CD4-positive, alpha-beta memory T cell (primary cell): ENCODE measurements at places on chromosomes 11 and 22. TPM values are rescaled to one million over a fixed set of nuclear protein-coding genes. Genes with fewer than 3 reads are reported as not detected.

- peaks cover 5% of the 10 kb centered on the region for H3K27me3 ChIP-seq
- H3K4me1 ChIP-seq: no peaks in the 10 kb centered on the region
- H3K4me3 ChIP-seq: no peak overlapping the region
- no peak overlapping the region for H3K27ac ChIP-seq
- no peak for DNase-seq
- no peaks in the 10 kb centered on the region for H3K36me3 ChIP-seq
Measured at GRCh38 chr22:24495365-24495675, 188 bp downstream of the UPB1 start.

- H3K4me1 ChIP-seq: no peaks in the 10 kb centered on the region
- H3K4me3 ChIP-seq: no peak overlapping the region
- no peaks in the 10 kb centered on the region for H3K27me3 ChIP-seq
- no peak for DNase-seq
- no peaks in the 10 kb centered on the region for H3K36me3 ChIP-seq
Measured at GRCh38 chr11:21447871-21448270, 745.0 kb upstream of the ANO5 start.

OR51Q1 gene
- total RNA-seq: not detected

RAB39A gene
- not detected for total RNA-seq

BBOX1 gene
- not detected for total RNA-seq

APOL5 gene
- not detected for total RNA-seq

MS4A4E gene
- not detected for total RNA-seq

GRCh38 chr22:35421121-35421520 is 21.2 kb downstream of the MCM5 start:
- no peak overlapping the region for H3K4me3 ChIP-seq
- H3K4me1 ChIP-seq: no peaks in the 10 kb centered on the region

DNA sequence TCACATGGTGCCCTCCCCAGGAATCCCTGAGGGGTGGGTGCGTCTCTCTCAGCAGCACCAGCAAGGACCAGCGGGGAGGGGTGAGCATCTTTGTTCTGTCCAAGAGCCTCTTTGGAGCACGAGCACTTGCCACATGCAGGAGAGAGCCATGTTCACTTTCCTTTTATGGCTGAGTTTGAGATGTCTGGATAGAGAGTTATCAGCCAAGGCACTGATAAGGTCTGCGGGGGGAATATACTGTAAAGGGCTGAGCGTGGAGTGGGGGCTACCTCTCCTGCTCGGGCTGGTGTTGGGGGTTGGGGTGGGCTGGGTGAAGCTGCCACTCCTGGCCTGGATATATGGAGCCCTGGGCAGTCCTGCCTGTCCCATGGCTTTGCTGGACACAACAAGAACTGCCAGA is 34.9 kb upstream of the CCDC188 start:
- H3K27me3 ChIP-seq: no peaks in the 10 kb centered on the region
- no peak overlapping the region for H3K4me3 ChIP-seq
- no peaks in the 10 kb centered on the region for H3K4me1 ChIP-seq
- no peak for DNase-seq
- H3K27ac ChIP-seq: no peak overlapping the region

SMIM35 gene
- 0.55 TPM for total RNA-seq

ALDH3B2 gene
- total RNA-seq: not detected

- H3K4me1 ChIP-seq: peaks cover 5% of the 10 kb centered on the region
- DNase-seq: no peak
- H3K36me3 ChIP-seq: no peaks in the 10 kb centered on the region
- H3K27me3 ChIP-seq: no peaks in the 10 kb centered on the region
- no peak overlapping the region for H3K27ac ChIP-seq
Measured at GRCh38 chr11:5608808-5609207, 12.4 kb downstream of the TRIM6 start.

HPS4 gene
- total RNA-seq: 59.7 TPM

GRCh38 chr11:41320238-41320637 is 139.2 kb downstream of the LRRC4C start:
- no peaks in the 10 kb centered on the region for H3K36me3 ChIP-seq
- no peak overlapping the region for H3K4me3 ChIP-seq
- no peaks in the 10 kb centered on the region for H3K27me3 ChIP-seq
- no peak overlapping the region for H3K27ac ChIP-seq
- no peaks in the 10 kb centered on the region for H3K4me1 ChIP-seq

WNT11 gene
- 0.93 TPM for total RNA-seq

- no peak for DNase-seq
- no peaks in the 10 kb centered on the region for H3K4me1 ChIP-seq
- no peaks in the 10 kb centered on the region for H3K36me3 ChIP-seq
- H3K27ac ChIP-seq: no peak overlapping the region
- no peaks in the 10 kb centered on the region for H3K27me3 ChIP-seq
Measured at GRCh38 chr11:20055312-20055711, 105.0 kb downstream of the DBX1 start.

MIOX gene
- not detected for total RNA-seq

DNA sequence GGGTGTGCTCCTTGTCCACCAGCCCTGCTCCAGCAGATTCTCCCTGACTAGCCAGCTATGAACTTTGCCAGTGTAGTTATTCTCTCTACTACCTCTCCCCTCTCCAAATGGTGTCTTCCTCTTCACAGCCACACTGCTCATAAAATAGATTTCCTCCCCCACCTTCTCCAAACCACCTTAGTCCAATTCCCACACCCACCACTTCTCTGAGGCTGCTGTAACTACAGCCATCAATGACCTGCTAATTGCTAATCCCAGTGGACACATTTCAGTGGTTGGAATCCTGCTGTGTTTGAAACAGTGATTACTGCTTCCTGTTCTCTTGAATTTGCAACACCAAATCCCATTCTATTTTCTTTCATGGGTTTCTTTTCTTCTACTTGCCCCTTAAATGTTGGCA is 23.4 kb downstream of the SYT9 start:
- DNase-seq: no peak
- no peaks in the 10 kb centered on the region for H3K36me3 ChIP-seq
- no peak overlapping the region for H3K4me3 ChIP-seq
- H3K4me1 ChIP-seq: no peaks in the 10 kb centered on the region
- no peaks in the 10 kb centered on the region for H3K27me3 ChIP-seq
- no peak overlapping the region for H3K27ac ChIP-seq

- H3K4me3 ChIP-seq: no peak overlapping the region
- H3K36me3 ChIP-seq: no peaks in the 10 kb centered on the region
- H3K27me3 ChIP-seq: no peaks in the 10 kb centered on the region
Measured at GRCh38 chr11:58919561-58919960, 19.7 kb upstream of the GLYATL1 start.

ZFP91 gene
- 38.4 TPM for total RNA-seq

KRTAP5-2 gene
- not detected for total RNA-seq

PGA5 gene
- not detected for total RNA-seq

C1QTNF5 gene
- not detected for total RNA-seq

DNA sequence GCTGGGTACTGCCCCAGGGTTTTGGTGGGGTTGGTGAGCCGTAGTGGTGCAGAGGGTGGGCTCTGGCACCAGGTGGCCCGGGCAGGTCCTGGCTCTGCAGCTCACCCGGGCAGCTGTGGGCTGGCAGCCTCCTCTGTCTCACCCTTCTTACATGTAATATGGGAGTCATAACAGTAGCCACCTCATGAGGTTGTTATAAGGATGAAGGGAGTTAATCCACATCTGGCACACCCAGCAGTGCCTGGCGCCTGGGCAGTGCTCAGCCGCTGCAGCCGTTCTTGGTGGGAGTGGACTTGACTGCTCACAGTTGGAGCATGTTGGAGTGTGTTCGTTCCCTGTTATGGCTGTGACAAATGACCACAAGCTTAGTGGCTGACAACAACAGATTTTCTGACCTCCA is 28.7 kb downstream of the IGHMBP2 start:
- H3K4me1 ChIP-seq: no peaks in the 10 kb centered on the region
- H3K36me3 ChIP-seq: peaks cover 42% of the 10 kb centered on the region
- H3K27ac ChIP-seq: no peak overlapping the region
- H3K4me3 ChIP-seq: no peak overlapping the region
- H3K27me3 ChIP-seq: no peaks in the 10 kb centered on the region
- no peak for DNase-seq

- H3K27me3 ChIP-seq: no peaks in the 10 kb centered on the region
- H3K36me3 ChIP-seq: no peaks in the 10 kb centered on the region
Measured at GRCh38 chr11:68968306-68969250, 12.2 kb downstream of the MRGPRD start.

DNA sequence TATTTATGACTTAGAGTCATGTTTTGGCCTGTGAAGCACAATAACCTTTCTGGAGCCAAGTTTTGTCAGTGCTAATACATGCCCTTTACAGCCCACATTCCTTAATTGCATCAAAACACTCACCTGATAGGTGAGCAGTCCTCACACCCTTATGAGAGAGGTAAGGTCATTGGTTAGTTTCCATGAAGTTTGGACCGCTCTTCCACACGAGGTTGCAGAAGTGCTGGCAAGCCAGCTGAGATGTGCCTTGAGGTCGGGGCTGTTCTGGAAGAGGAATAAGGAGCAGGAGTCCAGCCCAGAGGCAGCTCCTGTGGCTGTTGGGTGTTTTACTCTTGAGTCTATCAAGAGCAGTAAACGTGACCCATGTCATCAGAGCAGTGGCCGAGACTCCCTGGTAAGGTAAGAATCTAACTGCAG is 76.3 kb downstream of the CYB5R2 start:
- H3K4me3 ChIP-seq: no peak overlapping the region
- peaks cover 16% of the 10 kb centered on the region for H3K4me1 ChIP-seq
- no peaks in the 10 kb centered on the region for H3K27me3 ChIP-seq
- DNase-seq: no peak
- H3K27ac ChIP-seq: no peak overlapping the region

DNA sequence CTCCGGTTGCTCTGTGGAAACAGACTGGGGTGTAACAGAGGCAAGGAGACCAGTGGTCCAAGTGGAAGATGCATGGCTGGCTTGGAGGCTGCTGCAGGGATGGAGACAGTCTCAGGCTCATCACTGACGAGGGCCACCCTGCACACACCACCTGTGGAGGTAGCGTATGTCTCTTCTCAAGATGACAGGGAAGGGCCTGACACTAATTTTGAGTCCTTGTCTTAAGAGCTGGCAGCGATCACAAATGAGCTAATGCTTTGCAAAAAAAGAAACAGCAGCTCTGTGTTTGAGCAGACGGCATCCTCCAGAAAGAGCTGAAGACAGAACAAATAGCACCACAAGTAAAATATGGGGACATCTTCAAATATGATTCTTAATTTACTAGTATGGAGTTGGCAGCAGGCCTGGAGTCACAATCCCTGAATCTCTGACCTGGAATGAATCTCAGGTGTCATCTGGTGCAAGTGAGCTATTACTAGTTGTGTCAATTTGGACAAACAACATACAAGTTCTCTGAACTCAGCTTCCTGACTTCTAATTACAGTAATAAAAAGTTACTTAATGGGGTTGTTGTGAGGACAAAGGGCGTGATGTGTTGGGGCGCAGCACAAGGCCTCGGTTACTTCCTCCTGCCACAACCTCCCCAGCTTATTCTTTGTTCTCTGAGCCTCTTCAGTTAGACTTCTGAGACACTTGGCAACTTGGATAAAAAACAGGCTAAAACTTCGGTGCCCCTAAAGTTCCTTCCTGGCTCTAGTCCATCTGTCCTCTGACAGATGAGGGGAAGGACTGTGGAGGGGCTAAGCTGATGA is 95.2 kb upstream of the BID start:
- H3K4me3 ChIP-seq: no peak overlapping the region
- no peak overlapping the region for H3K27ac ChIP-seq
- peaks cover 23% of the 10 kb centered on the region for H3K36me3 ChIP-seq
- H3K27me3 ChIP-seq: no peaks in the 10 kb centered on the region
- no peaks in the 10 kb centered on the region for H3K4me1 ChIP-seq
- DNase-seq: no peak

- H3K4me1 ChIP-seq: no peaks in the 10 kb centered on the region
- no peak for DNase-seq
- no peaks in the 10 kb centered on the region for H3K36me3 ChIP-seq
- H3K4me3 ChIP-seq: no peak overlapping the region
- no peaks in the 10 kb centered on the region for H3K27me3 ChIP-seq
Measured at GRCh38 chr11:44848203-44848962, 102.3 kb downstream of the TP53I11 start.

EMSY gene
- 46.3 TPM for total RNA-seq

DNA sequence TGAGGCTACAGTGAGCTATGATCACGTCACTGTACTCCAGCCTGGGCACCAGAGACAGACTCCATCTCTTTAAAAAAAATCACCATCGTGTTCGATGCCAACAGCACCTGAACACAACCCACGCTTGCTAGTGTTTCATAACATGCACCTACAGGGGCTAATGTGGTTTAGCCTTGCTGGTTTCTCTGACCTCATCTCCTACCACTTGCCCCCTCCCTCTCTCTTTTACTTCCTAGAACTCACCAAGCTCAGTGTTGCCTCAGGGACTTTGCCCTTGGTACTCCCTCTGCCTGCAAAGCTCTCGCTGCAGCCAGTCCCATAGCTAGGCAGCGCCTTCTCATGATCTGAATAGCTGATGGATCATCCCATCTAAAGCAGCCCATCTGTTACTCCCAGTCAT is 99.8 kb downstream of the FBXO7 start:
- no peak overlapping the region for H3K4me3 ChIP-seq
- no peaks in the 10 kb centered on the region for H3K4me1 ChIP-seq
- no peak for DNase-seq
- H3K27me3 ChIP-seq: no peaks in the 10 kb centered on the region

DNA sequence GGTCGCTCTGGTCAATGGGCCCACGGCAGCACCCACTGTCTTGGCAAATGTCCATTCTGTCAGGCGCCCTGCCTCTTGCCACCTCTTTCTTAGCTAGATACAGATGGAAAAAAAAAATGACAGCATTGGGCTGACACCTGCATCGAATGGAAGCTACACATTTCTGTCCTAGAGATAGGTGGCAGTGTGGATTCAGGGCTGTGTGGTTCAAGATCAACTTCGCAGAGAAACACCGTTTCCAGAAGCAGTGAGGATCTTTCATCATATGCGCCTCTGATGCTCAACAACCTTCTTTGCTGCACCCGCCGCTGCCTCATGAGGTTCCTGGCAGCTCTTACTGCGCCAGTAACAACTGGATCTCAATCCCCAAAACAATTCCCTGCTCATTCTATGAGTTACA is 236.3 kb downstream of the KIRREL3 start:
- H3K4me3 ChIP-seq: no peak overlapping the region
- no peak for DNase-seq
- H3K4me1 ChIP-seq: no peaks in the 10 kb centered on the region
- H3K27ac ChIP-seq: no peak overlapping the region
- no peaks in the 10 kb centered on the region for H3K27me3 ChIP-seq
- H3K36me3 ChIP-seq: no peaks in the 10 kb centered on the region

GRCh38 chr22:26660961-26661578 is 3.7 kb downstream of the MIAT start:
- no peaks in the 10 kb centered on the region for H3K27me3 ChIP-seq
- no peak overlapping the region for H3K27ac ChIP-seq
- peaks cover 3% of the 10 kb centered on the region for H3K36me3 ChIP-seq
- H3K4me1 ChIP-seq: peaks cover 48% of the 10 kb centered on the region
- DNase-seq: no peak

DNA sequence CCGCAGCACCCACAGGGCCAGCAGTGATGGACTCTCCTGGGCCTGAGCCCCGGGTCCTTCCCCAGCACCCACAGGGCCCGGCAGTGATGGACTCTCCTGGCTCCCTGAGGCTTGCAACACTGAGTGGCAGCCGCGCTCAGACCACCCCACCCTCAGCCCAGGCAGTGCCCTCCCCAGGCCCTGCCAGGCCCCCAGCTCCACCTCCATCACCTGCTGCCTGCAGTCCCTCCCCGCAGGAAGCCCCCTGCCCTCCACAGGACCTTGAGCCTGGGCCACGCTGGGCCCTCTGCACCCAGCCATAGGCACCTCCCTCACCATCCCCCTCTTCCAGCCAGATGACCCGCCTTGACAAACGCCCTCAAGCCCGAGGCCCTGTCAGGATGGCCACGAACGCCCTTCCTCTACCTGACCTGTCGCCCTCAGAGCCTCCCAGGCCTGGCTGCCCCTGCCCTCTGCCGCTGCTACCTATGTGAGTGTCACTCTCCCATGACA is 11.4 kb downstream of the ALG12 start:
- no peak overlapping the region for H3K4me3 ChIP-seq
- no peaks in the 10 kb centered on the region for H3K4me1 ChIP-seq
- peaks cover 32% of the 10 kb centered on the region for H3K36me3 ChIP-seq
- no peak for DNase-seq
- no peaks in the 10 kb centered on the region for H3K27me3 ChIP-seq
